ENCODE measurements at places on chromosomes 6 and 20.

GRCh38 chr6:24876499-24877465, 59.0 kb downstream of the RIPOR2 start:
- DNase-seq, result no peak

GRCh38 chr20:51028616-51029212, 5.8 kb upstream of the KCNG1 start:
- DNase-seq, result no peak

- no peak for DNase-seq
These were observed 40.7 kb downstream of the ZNF451 start for GRCh38 chr6:57130661-57131177.

- DNase-seq, result no peak
These were observed 14.8 kb downstream of the PEDS1 start for GRCh38 chr20:50138479-50139393.

DNA sequence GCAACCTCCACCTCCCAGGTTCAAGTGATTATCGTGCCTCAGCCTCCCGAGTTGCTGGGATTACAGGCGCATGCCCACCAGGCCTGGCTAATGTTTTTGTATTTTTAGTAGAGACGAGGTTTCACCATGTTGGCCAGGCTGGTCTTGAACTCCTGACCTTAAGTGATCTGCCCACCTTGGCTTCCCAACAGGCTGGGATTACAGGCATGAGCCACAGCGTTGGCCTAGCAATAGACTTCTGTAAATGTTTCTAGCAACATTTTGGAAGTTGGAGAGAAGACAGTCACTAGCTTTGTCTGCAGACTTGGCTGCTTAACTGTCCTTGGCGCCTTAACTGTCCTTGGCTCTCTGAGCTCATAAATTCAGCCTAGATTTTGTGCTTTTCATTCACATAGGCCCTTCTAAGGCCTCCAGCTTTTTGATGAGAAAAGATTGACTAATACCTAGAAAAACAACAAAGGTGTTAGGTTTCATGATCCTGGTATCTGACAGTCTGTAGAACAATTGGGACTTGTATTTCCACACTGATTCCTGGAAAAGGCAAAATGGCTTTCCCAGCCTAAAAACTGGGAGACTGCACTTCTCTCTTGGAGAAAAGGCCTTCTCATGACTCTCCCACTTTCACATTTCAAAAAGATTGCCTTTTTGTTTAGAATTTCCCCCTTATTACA, 49.7 kb downstream of the OR2B2 start:
- no peak for DNase-seq

DNA sequence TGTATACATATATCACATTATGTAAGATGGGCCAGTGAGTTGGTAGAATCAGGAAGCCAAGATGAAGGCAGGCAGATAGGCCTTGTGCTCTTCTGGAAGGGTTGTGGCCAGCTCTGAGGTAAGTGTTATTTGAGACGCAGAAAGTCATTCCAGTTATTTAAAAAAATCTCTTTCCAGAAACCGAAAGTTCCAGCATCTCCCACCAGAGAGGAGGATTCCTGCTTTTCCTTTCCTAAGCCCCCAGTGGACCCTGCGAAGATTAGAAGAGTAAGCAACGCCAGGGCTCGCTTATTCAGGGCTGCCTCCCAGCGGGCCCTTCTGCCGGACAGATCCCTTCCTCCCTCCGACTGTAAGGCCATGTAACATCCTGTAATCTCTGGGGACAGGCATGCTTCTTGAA, 20.4 kb downstream of the ARMC2 start:
- no peak for DNase-seq

- DNase-seq, result no peak
These were observed 21.0 kb downstream of the TCF15 start for GRCh38 chr20:588932-589672.

DNA sequence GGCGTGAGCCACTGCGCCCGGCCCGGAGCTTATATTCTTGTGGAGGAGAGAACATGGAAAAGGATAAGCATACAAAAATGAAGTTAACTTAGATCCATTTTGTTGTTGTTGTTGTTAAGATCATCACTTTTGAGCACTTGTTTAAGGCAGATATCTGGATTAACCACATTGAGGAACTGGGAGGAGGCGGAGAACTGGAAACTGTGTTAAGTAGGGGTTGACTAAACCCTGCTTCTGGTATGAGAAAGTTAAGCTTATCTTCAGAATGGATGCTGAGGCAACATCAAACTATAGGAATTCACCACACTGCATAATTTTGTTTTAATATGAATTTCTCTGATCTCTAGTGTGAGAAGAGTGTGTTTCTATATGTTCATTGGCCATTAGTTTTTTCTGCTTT, 57.6 kb downstream of the GCNT2 start:
- no peak for DNase-seq

DNA sequence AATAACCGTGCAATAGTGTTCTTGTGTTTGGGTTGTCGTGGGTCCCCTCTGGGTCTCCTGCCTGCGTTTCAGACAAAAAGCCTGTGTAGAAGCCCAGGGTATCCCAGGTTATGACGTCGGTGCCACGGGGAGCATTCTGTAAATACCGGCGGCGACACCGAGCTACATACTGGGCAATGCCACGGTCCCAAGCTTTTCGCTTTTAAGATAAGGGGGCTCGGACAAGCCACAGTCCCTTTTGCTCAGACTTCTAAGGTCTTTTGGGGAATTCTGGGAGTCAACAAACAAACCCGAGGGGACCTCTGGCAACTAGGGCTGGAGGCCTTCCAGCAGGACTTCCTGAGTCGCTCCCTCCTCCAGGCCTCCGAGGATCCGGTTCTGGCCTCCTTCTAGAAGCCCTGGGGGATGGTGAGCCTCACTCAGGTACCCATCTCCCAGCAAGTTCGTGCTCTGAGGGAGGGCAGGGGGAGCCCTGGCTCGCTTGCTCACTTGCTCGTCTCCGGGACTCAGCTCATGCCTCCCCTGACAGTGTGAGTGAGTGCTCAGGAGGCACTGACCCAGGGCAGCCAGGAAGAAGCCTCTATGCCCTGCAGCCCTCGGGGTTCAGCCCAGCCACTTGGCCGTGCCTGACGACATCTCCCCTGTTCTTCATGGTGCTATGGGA, 62.4 kb upstream of the MRPS10 start:
- peak; percentile 51 for DNase-seq

DNA sequence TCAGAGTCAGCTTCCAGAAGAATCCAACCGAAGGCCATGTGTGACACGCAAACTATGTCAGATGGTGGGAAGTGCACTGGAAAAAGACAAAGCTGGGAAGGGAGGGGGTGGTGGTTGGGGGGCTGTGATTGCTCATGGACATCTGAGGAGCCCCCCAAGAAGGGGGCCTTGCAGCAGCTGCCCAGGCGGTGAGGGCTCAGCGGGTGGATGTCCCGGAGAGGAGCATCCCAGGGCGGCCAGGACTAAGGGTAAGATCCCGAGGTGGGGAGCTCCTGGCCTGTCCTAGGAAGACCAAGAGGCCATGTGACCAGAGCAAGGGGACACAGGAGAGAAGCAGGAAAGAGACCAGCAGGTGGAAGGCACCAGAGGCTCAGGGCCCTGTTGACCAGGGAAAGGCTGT, 299.5 kb downstream of the PREX1 start:
- no peak for DNase-seq

GRCh38 chr6:56513631-56514030, 129.1 kb downstream of the DST start:
- no peak for DNase-seq

DNA sequence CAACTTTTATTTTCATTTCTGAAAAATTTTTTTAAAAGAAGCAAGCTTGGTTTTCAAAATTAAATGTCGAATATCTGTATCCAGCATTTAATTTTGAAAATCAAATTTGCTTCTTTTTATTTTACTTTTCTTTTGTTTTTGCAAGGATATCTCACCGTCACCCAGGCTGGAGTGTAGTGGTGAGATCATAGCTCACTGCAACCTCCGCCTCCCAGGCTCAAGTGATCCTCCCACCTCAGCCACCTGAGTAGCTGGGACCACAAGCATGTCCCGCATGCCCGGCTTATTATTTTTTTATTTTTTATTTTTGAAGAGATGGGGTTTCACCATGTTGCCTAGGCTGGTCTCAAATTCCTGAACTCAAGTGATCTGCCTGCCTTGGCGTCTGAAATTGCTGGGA, 17.0 kb upstream of the EPB41L2 start:
- no peak for DNase-seq

GRCh38 chr6:692356-692851, 535 bp downstream of the EXOC2 start:
- peak; percentile 24 for DNase-seq

GRCh38 chr6:50922579-50923525, 104.2 kb downstream of the TFAP2B start:
- no peak for DNase-seq

DNA sequence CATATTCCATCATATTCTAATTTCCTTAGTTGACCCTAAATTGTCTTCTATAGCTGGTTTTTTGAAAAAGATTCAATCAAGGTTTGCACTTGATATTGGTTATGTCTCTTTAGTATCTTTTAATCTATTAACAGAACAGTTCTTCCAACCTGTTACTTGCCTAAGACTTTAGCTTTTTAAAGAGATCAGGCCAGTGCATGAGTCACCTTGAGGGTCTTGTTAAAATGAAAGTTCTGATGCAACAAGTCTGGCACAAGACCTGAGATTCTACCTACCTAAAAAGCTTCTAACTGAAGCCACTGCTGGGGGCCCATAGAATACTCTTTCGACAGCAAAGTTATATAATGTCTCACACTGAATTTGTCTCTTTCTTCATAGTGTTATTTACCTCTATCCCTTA, 3.2 kb downstream of the USP45 start:
- peak; percentile 53 for DNase-seq

- no peak for DNase-seq
These were observed 107.6 kb downstream of the TMEM242 start for GRCh38 chr6:157215717-157216116.

DNA sequence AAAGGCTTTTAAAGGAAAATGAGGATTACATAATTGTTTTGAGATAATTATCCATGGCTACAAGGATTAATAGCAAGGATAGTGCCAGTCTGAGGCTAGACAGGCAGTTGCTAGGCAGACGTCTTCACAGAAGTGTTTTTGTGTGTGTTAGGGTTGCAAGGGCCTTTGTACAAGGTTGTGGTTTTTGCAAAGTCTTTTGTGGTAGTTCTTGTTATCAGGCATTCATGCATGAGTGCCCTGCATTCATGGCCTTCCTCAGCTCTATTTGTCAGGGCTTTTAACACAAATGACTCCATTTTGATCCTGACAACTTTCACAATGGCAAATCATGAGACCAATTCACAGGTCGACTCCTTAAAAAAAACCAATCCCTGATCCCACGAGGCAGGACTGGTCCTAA, 68.1 kb upstream of the TXNDC5 start:
- no peak for DNase-seq

DNA sequence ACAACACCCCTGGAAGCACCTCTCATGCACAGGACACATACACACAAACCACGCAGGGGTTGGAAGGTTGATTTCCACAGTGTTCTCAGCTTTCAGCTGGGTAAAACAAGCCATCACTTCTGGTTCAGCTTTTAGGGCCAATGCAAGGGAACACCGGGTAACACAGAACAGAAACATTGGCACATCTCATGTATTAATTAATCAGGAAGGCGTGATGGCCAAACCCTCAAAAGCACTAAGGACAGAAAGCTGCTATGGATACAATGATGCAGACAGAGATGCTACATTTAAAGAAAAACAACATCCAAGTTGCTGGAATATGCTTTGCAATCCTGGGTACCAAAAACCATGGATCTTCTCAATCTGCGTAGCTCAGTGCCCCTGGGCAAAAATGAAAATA, 104.3 kb upstream of the BEND6 start:
- DNase-seq, result no peak

- no peak for DNase-seq
These were observed 78.0 kb upstream of the CENPW start for GRCh38 chr6:126261792-126262421.

GRCh38 chr20:20139403-20139802, 87.1 kb downstream of the CFAP61 start:
- no peak for DNase-seq
